ENCODE measurements at places on chromosomes 3 and 15.

GRCh38 chr3:177141899-177142646, 55.2 kb downstream of the TBL1XR1 start:
- no peak for DNase-seq

- no peak for DNase-seq
Observed at GRCh38 chr15:26867200-26868007, 542 bp downstream of the GABRA5 start.

GRCh38 chr3:123337948-123338619, 110.8 kb downstream of the ADCY5 start:
- no peak for DNase-seq

GRCh38 chr3:17040990-17041377, 156.2 kb downstream of the PLCL2 start:
- no peak for DNase-seq

- no peak for DNase-seq
Observed at GRCh38 chr15:70788114-70789049, 25.0 kb upstream of the UACA start.

- DNase-seq: peak; percentile 12
Observed at GRCh38 chr3:67384760-67385397, 269.5 kb downstream of the SUCLG2 start.

- DNase-seq: no peak
Observed at GRCh38 chr3:165343185-165343584, 147.0 kb upstream of the SLITRK3 start.

GRCh38 chr3:194141415-194142155, 5.6 kb downstream of the HES1 start:
- peak; percentile 50 for DNase-seq
